Adrenal gland (tissue), 19 donors: ENCODE measurements at places on chromosomes 4 and X.
A peak's percentile ranks its signal among the peaks of the same experiment; 100 is the strongest.

DNA sequence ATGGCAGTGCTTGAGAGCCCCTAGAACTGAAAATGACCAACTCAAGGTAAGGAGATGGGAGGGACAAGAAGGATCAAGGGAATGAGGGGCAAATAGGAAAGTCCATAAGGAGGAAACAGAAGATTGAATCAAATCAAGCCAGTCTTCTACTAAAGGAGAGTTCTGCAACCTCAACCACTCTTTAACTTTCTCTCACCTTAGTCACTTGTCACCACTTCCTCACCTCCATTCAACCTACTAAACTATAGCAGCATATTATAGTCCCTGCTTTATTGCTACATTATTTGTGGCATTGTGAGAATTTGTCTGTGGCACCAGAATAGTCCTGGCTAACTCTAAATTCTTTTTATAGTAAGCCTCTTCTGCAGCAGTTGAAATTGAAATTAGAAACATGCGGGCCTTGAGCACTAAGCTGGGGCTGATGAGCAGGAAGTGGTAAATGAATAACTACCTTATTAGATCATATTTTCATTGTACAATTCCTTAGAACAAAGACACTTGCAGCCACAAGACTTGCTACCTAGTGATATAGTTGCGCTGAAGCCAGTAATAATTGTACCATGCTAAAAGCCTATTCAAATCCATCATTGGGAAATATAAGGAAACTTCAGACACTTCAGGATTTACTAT lies 336.9 kb downstream of the ZNF674 start:
- DNase-seq, result no peak

GRCh38 chr4:38856046-38856445 lies 571 bp downstream of the TLR6 start:
- peak; percentile 33 for DNase-seq

- DNase-seq, result no peak
These were observed 259.4 kb upstream of the ARX start for GRCh38 chrX:25275159-25275558.

DNA sequence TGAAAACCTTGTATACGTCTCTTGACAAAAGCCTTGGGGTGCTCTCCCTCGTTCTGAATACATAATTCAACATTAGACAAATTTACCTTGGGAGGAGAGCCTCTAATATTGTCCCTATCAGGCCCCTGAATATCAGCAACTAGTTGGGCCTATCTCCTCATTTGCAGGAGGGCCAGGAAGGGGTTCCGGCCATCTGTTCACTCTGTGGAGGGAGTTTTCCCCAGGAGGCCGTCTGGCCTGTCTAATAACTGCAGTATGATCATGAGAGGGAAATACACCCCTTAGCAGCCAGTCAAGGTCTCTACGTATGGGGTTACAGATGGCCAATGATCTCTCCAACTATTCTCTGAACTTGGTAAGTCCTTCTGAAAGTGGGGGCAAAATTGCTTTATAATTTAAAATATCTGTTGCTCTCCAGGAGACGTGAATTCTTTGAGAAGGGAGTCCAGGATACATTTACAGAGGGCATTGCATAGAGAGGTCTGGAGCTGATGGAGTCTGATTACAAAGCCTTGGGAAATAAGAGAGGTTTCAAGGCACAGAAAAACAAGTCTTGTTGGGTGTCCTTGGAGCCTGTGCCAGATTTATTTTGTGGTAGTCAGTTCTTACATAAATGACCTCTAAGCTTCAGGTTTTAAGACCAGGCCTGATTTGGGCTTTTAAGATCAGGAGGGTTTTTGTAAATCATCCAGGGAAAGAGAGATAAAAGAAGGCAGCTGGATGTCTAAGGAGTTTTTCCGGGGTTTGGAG lies 48.2 kb upstream of the UXT start:
- DNase-seq, result peak; percentile 22

DNA sequence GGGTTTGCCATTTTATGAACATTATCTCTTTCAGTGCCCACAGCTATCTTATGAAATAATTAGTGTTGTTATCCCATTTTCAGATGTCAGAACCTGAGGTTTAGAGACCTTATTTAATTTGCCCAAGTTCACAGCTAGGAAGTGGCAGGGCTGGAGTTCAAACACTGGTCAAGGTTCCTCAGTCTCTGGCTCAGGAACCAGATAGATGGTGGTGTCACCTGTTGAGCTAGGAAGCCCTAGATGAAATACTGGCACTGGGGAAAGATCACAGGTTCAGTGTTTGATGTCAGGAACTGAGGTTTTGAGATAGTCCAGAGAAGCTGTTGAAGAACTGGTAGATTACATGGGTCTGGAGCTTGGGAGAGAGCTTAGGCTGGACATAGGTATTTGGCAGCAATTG lies 85.4 kb downstream of the REPS2 start:
- DNase-seq, result no peak

GRCh38 chrX:9310616-9311015 lies 154.2 kb upstream of the TBL1X start:
- no peak for DNase-seq

GRCh38 chrX:1453951-1454785 lies 1.5 kb upstream of the ASMTL start:
- DNase-seq, result peak; percentile 84

DNA sequence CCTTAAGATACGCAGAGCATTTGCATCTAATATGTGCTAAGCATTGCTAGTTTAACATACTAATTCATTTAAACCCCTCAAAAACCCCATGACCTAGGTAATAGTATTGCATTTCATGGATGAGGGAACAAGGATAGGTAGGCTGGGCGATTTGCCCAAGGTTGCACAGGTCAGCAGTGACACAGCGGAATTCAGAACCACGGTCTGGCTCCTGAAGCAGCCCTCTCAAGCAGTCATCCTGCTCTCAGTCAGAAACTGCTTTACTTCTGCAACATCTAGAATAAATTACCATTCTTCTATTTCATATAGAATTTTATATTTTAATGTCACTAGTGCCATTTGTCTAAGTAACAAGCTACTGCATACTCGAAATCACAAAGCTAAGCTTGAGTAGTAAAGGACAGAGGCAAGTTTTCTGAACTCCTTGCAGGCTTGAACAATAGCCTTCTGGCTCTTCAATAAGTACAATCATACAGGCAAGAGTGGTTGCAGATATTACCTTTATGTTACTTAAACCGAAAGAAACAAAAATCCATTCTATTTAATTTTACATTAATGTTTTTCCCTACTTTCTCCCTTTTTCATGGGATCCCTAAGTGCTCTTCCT lies 555 bp upstream of the SPP1 start:
- DNase-seq, result no peak

GRCh38 chrX:110987292-110987691 lies 108.7 kb upstream of the PAK3 start:
- no peak for DNase-seq

DNA sequence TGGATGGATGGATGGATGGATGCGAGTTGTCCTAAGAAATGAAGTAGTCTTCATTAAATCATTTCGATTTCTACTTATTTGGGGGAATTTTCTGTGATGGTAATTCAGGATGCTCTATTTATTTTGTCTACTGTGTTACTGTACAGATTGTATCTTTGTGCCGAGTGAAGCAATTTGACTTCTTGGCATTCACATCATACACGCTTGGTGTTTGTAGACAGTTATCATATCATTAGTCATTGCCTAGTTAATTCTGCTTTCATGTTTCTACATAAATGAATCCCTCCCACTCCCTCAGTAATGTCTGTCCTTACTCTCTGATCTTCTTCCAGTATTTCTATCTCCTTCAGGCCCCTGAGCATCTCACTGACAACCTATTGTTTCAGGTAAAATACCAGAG lies 64.0 kb downstream of the RASGEF1B start:
- no peak for DNase-seq

GRCh38 chr4:53531585-53532224 lies 59.6 kb downstream of the LNX1 start:
- no peak for DNase-seq

DNA sequence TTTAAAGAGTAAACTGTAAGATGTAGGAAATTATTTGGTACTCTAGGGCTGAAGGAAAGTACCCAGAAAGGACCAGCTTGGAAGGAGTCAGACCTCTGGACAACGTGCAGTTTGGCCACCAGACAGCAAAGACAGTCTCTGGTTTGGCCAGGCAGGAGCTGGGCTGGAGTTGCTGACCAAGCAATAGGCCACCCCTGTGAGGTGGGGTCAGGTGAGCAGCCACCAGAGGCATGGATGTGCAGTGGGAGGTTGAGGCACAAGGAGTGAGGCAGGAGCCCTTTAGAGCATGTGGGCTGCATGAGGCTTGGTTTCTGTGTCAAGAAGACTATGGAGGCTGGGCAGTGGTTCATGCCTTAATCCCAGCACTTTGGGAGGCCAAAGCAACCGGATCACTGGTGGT lies 17.7 kb upstream of the MRFAP1 start:
- no peak for DNase-seq

DNA sequence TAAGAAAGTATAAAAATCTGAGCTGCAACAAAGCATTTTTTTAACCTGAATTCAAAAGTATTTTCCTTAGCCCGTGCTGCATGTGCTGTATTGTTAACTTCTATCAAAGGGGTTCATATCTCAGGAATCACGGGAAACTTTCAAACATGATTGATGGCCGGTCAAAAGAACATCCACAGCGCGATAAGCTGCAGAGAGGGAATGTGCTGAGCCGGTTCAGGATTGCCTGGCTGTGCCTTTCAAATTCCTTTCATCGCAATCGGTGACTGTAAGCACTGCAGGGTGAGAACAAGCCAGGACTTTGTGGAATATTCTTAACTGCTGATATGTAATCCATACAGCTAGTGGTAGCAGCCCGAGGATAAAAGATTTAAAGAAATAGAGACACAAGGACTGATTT lies 210.9 kb upstream of the NOCT start:
- no peak for DNase-seq

DNA sequence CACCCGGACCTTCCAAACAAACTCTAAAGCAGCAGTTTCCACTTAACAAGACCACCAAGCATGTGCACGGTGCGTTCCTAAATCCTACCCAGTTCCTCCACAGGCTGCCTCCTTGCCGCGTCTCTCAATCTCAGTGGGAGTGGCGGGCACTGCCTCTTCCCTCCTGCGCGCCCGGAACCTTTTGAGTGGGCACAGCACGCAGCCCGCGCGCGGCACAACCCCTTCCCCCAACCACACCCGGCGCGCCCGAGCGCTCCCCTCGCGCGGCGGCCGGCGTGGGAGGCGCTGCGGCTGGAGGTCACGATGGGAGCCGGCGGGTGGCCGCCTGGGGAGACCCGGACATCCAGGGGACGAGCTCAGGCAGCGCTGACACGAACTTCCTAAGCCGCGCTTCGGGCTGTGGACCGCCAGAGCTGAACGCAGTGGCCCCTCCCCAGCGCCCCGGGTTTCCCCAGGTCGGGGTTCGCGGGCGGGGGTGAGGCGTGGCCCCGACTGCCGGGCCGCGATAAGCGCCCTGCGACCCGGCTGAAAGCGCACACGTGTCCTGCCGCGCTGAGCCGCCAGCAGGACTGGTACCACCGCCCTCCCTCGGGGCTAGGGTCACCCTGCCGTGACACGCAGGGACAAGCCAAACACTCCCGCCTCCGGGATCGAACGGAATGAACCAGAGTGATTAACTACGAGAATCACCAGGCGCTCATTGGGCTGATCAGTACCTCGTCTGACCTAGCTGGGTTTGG lies at the start of gene ABCG2:
ABCG2 (minus strand) TSS at position 151 of the 740 bp plus-strand sequence. CDS start 18,644 bp downstream, outside the sequence.
- peak; percentile 44 for DNase-seq

- DNase-seq, result no peak
These were observed 35.4 kb downstream of the IGFBP7 start for GRCh38 chr4:57074744-57075143.

GRCh38 chrX:100512471-100512870 lies 72.3 kb upstream of the TNMD start:
- no peak for DNase-seq

DNA sequence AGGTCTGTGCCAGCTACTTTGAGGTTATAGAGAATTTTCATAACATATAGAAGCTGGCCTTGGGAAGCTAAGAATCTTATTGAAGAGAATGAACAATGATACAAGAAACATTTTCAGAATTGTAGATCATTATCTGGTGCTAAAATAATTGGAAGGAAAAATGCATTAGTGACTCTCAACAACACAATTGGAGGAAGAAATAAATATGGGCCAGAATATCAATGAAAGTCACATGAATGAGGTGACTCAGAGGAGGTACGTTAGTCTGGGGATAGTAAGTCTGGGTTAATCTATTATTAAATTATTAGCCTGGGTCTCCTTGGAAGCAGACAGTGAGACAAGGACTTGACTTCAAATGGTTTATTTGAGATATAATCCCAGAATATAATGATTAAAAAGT lies 529.3 kb upstream of the SLIT2 start:
- no peak for DNase-seq

GRCh38 chrX:29952016-29952415 lies 263.3 kb upstream of the MAGEB2 start:
- DNase-seq, result no peak

GRCh38 chr4:55409468-55410171 lies 13.9 kb downstream of the TMEM165 start:
- DNase-seq, result no peak

DNA sequence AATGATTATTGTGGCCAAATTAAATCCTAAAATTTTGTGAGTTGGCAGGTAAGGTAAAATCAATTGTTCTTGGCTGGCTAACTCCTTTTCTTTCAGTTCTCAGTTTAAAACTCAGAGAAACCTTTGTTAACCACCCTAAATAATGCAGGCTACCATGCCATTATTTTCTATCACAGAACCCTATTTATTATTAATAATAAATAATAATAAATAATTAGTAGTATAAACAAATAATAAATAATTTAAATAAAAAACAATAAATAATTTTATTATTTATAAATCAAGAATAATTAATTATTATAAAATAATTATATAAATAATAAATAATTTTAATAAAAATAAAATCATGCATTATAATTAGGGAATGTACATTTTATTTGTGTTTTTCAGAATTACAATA lies 390.3 kb downstream of the ARHGAP24 start:
- DNase-seq, result no peak

GRCh38 chr4:62550121-62550520 lies 1350.0 kb downstream of the ADGRL3 start:
- no peak for DNase-seq

DNA sequence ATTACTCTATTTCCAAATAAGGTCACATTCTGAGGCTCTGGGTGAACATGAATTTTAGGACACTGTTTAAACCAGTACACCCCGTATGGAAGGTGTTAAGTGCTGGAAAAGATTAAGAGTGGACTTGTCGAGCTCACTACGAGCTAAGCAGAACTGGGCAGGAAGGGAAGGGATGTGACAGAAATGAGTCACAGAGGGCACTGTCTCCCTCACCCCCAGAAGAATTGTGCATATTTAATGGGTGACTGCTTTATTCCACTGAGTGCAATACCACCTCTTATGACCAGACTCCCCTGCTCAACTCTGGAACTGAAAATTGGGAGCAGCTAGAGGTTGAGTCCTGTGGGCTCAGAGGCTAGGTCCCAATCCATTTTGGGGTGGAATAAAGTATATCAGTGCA lies 187.4 kb upstream of the RPS6KA3 start:
- DNase-seq, result no peak

DNA sequence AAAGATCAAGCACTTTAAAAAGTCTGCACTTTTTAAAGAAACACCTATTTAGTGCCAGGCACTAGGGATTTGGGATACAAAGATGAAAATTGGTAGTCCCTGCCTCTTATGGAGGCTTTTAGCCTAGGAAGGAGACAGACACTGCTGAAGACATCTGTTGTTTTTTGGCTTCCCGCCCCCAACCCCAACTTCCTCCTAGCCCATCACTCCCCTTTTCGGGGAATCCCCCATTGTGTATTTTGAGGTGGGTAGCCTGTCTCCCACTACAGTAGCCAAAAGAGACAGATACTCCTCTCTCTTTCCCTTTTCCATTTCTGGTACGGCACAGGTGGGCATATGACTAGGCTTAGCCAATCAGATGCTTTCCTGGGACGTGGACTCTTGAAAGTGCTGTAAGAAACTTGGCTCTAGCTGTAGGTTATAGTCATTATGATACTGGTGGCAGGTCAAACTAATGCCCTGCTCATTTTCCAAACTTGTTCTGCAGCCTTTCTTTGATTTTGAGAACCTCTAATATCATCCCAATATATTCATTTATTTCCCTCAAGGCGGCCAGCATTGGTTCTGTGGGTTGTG lies 194.6 kb upstream of the RBPJ start:
- no peak for DNase-seq
